ENCODE measurements at places on chromosomes 2 and 18. TPM values are rescaled to one million over a fixed set of nuclear protein-coding genes. Genes with fewer than 3 reads are reported as not detected.

GRCh38 chr18:58861861-58862301 lies 2.8 kb upstream of the ZNF532 start:
- no peak for DNase-seq

Gene SIX3
- not detected for total RNA-seq

Gene LIMS3
- not detected for total RNA-seq

DNA sequence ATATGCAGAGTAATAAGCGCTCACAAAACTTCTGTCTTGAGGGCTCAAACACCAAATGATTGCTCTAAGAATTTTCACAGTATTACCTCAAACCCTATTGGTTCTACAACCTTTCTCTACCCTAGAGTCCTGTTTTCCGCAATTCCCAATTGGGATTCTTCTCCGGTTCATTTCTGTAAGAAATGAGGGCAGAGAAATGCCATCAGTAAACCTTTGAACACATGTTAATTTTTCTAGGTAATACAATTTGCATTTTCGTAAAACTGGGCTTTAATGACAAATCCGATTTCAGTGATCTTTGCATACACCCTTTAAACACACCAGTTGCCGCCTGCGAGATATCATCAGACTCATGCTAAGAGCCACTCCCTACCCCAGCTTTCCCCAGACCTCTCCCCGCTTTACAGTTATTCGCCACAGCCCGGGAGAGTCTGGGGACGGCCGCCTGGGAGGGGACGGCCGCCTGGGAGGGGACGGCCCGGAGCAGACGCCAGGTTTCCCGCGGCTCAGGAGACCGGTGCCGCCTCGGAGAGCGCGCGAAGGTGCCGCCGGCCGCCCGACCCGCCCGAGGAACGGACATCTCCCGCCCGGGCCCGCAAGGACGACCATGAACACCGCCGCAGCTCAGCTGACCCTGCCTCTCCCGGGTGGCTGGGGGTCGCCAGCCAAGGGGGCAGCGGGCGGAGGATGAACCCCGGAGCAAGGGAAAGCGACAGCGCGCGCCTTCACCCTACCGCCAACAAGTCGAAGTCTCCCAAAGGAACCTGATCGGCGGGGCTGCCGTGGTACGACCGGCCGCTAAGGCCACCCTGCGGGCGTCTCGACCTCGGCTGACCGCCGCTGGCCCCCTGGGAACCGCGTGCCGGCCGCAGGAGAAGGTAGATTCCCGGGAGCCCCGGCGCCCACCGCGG lies 463 bp downstream of the SMC6 start:
- DNase-seq: peak; percentile 85

- DNase-seq: no peak
These were observed 40.3 kb downstream of the MEX3C start for GRCh38 chr18:51157215-51157614.

DNA sequence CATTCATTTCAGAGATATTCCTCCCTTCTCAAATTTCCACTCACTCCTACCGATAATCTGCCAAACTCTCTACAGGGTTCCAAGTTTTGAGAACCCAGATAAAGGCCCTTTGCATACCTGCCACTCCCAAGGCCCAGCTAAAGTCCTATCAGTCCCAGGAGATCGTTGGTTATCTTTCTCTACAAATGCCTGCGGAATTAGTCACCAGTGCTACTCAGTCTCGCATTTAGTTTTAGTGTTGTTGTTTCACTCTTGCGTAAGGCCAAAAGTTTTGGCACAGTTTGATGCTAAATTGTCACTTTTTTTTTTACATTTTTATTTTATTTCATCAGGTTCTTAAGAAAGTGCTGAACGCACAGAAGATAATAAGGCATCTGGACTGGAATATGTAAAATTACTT lies 29.2 kb upstream of the SETBP1 start:
- no peak for DNase-seq

- DNase-seq: no peak
These were observed 1802.2 kb upstream of the PIK3C3 start for GRCh38 chr18:40152859-40153258.

All from activated CD4-positive, alpha-beta T cell treated with anti-CD3 and anti-CD28 coated beads, Interleukin-2, amount 10 ng/mL, durations not matched to agents 24 days and 14 days (primary cell).